Inflammatory macrophage (primary cell): ENCODE measurements at places on chromosomes 7 and 10.

- no peak for DNase-seq
Measured at GRCh38 chr7:107125475-107125874, 43.3 kb upstream of the HBP1 start.

GRCh38 chr7:953547-954327 lies 743 bp downstream of the ADAP1 start:
- peak; percentile 72 for DNase-seq

GRCh38 chr7:131011976-131012375 lies 278.0 kb upstream of the KLF14 start:
- DNase-seq: peak; percentile 25

GRCh38 chr7:191981-192649 lies at the start of gene FAM20C:
TSS of gene FAM20C (plus strand) at chr7:192571. CDS start at chr7:193200, 629 bp downstream.
- DNase-seq: peak; percentile 95

DNA sequence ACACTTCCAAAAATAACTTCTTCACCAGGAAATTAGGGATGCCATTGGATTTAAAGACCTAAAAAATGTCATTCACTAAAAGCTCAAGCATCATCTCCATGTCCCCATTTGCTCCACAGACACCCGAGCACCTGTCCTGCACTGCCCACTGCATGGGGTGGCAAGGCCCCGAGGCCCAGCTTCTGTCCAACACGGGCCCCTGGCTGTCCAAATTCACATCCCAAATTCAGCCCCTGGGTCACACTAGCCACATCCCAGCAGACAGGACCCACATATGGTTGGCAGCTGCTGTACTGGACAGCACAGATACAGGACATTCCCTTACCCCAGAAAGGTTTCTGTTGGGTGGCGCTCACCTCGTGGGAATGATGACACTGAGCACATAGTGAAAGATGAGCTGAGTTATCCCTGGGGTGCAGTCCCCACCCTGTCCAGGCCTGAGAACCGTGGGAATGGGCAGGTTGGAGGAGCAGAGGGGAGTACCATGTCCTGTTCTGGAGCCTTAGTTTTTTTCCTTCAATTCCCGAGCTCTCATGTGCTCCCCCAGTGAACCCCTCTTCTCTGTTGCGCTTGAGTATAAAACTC lies 55.3 kb downstream of the CSGALNACT2 start:
- DNase-seq: no peak

DNA sequence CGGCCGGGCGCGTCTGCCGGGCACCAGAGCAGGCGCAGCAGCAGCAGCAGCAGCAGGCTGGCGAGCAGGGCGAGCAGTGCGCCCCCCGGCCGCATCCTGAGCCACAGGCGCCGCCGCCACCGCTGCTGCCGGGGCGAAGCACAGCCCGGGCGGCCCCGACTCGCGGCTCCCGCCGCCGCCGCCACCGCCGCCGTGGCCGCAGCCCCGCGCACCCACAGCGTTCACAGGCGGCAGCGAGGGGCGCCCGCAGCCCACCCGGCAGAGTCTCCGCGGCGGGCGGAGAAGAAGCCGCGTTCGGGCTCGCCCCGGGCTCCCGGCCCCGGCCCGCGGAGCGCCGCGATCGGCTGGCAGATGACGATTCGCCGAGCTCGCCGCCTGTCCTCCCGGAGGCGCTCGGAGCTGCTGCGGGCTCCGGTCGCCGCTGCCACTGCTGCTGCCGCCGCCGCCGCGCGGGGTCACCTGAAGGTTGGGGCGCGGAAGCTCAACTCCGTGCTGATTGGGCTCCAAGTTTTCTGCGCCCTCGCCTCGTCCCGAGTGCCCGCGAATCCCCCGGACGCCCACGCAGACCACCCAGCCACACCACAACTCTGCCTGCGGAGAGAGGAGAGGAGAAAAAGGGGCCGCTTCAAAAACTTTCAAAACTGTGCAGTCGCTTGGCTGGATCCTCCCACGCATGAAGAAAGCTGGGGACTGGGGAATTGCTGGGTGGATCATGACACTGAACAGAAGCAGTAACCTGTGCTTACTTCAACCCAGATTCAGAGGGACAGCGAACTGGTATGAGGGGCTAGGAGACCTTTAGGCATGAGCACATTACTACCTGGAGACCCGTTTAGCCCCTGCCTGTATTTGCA lies at the start of gene ST8SIA6:
ST8SIA6 (minus strand) TSS at position 435 of the 854 bp plus-strand sequence; CDS start at position 95, 340 bp downstream.
- no peak for DNase-seq

DNA sequence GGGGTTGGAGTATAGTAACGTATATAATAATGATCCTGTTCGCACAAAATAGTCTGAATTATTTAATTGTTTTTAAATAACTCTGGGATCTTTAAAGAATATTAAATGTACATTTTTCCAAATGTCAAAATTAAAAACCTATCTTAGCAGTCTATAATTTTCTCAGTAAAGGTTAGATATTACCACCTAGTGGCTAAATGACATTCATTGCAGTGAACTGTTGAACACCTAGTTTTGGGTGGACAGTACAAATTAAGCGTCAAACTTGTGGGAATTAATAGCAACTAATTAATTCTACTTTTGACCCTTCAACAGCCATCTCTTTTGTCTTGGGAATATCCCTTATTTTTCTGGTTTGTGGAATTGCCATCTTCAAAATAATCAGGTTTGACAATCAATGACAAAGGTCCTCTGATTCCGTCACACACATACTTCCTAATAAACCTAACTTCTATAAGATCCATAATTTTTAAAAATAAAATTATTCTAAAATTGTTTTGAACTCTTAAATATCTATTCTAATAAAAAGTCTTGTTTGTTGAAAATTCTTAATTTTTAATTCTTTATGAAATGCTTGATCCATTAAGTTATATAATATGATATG lies 165.7 kb downstream of the SEMA3D start:
- no peak for DNase-seq

DNA sequence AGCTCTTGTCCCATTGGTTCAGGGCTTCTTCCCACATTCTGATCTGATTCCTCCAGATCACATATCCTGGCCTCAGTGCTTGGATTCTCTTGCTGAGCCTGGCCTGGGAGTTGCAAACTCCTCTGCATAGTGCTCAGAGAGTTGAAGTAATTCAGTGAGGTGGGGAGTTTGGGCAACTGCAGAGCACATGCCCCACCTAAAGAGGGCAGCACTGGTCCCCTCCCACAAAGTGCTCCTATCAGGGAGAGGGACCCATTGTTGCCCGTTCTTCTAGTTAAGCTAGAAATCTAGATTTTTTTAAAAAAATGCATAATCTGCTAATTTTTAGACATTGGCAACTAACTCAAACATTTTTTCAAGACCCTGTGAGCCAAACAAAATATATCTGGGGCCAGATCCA lies 45.1 kb downstream of the CHN2 start:
- DNase-seq: peak; percentile 50

GRCh38 chr10:109474261-109474660 lies 449.1 kb downstream of the XPNPEP1 start:
- no peak for DNase-seq

GRCh38 chr10:133336118-133336576 lies 549 bp downstream of the CALY start:
- no peak for DNase-seq

DNA sequence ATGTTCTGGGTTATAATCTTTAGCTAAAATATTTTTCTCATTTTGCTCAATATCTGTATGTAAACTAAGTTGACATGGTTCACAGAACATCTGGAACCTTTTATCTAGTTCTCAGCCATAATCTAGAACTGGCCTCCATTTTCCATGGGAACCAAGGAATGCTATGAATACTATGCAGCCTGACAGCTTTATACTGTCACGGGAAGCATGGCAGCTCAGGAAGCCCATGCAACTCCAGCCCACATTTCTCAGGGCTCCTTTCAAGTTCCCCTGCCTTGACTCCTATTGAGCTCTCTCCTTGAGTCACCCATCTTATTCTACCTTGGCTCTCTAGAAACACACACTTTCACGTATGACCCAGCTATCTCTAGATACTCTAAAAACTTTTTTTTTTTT lies 36.6 kb upstream of the PRKAR2B start:
- no peak for DNase-seq

GRCh38 chr10:127523476-127523875 lies 25.6 kb upstream of the NPS start:
- no peak for DNase-seq

DNA sequence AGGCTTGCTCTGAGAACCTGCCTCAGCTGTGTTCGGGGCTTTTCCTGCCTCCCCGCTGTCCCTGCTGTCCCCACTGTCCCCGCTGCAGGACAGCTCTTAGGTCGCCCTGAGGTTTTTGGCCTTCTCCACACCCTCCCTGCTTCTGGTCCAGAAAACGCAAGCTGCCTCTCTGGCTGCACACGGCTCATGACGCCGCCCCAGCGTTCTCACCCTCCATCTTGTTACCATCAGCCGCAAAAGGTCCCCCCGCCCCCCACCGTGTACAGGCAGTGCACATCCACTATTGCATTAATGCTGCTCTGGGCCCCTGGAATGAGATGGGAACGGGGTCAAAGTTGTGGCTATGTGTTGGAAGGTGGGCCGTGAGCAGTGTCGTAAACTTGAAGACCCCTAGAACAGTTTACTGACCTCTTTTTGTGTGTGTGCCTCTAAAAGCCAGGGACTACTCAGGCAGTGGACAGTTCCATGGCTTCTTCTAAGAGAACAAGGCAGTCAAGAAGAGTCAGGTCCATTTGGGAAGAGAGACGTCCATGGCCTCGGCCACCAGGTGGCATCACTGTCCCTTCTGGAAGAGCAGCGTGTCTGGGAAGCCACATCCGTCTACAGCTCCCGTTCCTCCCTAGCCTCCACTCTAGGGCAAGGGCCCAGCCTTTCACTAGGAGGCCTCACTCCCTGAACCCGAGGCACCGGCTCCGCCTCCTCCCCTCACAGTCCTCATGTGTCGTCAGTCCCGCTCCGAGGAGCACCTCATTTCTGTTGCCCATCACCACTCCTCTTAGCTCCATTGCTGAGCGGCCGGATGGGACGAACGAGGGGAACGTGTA lies 38.5 kb upstream of the MKRN1 start:
- DNase-seq: peak; percentile 87

DNA sequence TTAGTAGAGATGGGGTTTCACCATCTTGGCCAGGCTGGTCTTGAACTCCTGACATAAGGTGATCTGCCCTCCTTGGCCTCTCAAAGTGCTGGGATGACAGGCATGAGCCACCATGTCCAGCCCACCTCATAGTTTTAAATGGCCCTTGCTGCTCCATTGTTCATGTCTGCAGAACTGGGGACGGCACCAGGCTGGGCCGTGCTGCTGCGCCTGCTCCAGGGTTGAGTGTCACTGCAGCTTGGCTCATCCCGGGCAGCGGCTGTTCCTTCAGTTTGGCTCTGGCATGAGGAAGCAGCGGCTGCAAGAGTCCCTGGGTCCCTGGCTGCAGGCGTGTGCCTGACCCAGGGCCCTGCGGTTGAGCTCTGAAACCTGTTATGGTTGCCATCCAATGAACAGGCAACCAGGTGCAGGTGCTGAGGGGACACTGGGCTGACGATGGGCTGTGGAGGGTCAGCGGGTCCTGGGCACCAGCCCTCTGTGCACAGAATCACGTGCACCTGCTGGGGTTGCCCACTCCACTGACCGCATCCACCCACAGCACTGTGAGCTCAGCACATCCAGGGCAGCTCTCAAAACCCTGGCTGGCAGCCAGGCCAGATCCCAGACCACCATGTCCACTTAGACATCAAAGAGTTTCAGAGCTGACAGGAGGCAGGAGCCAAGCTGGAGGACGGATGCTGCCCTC lies 70.2 kb upstream of the PPP2R2D start:
- no peak for DNase-seq

DNA sequence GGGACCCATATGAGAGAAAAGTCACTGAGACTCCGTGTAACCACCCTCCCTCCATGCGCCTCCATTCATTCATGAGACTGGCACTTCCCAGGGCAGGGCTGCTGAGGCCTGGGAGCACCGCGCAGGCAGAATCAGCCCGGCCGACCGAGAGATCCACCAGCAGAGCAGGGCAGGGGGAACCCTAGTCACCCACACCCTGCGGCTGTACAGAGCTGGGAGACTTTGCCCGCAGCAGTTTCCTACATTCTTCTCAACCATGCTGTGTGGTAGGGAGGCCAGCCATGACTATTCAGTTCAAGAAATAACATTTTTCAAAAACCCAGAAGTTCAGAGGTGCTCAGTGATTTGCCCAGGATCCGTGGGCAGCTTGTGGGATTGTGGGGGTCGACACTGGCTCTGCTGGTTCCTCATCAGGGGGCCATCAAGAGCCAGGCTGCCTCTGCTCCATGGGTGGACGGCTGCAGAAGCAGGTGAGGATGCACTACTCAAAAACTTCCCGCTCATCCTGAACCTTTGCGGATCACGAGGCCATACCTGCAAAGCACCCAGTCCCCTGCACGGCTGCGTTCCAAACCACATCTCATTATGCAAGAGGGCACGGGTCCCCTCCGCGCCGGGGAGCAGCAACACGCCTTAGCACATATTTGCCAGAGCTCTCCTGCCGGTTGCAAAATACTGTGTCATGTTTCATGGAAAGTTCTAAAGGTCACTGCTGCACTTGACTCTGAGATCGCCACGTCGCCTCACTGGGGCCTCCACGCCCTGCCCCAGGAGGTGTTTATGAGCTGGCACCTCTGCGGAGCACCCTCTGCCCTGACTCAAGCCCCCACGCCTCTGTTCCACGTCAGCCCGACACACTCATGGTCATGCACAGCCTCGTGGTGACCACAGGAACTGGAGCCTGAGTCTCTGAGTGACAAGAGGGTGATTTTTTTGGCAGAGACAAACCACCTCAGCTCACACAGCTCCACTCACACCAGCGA lies 132.0 kb downstream of the PRKAG2 start:
- peak; percentile 99 for DNase-seq

DNA sequence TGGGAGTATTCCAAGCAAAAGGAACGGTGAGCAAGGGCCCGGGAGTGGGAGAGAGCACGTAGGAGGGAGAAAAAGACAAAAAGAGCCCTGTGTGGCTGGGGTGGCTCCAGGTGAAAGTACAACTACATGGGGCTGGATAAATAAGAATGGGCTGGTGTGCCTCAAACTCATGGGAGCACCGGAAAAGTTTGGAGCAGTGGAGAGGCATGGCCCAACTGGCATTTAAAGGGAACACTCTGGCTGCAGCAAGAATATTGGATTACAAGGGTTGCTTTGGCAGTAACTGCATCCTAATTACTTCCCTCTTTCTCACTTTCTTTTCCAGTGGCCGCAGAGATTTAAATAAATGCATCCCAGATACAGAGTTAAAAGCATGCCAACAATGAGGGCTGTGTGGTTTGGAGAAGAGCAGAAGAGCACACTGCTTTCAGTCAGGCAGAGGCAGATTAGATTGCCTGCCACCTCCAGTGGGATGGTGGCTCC lies 39.1 kb upstream of the HERPUD2 start:
- no peak for DNase-seq

DNA sequence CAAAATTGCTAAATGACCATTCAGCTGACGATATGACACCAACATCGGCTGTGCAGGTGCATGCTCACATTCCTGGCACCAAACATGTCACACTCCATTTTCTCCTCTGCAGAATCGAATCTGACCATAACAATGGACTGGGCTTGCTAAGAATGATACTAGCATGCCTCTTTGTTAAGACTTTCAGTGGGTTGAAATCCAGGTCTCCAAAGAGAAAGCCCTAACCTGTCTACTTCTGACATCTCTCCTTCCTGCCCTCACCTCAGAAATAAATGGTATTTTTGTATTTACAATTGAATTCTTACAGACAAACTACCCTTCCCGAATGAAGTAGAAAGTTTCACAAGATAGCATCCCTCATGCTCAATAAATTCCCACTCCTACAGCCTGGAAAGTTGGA lies 373.9 kb downstream of the KCNMA1 start:
- no peak for DNase-seq

- DNase-seq: no peak
Measured at GRCh38 chr7:69946901-69947300, 348.6 kb downstream of the AUTS2 start.
